Activated CD8-positive, alpha-beta memory T cell treated with anti-CD3 and anti-CD28 coated beads for 4 hours (primary cell): ENCODE measurements at places on chromosomes 4 and X.

DNA sequence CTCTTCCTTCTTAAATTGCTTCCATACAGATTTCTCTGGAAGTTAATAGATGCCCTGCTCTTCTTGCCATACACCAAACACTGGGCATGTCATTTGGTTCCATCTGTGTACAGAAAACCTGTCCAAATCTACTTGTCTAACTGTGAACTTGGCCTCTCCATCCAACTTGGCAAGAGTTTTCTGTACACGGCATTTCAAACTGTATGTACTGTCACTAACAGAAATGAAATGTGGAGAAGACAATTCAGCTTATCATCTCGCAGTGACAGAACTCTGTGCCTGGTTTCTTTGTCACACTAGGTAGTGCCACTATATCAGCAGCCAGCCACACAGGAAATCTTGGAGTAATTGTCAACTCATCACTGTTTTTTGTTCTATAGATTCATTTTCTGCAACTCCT lies 58.2 kb downstream of the CXXC4 start:
- DNase-seq = no peak

- DNase-seq = no peak
These were observed 4.7 kb upstream of the AMMECR1 start for GRCh38 chrX:110322603-110323002.

- no peak for DNase-seq
These were observed 121.0 kb upstream of the TEX13D start for GRCh38 chrX:124211312-124211942.

DNA sequence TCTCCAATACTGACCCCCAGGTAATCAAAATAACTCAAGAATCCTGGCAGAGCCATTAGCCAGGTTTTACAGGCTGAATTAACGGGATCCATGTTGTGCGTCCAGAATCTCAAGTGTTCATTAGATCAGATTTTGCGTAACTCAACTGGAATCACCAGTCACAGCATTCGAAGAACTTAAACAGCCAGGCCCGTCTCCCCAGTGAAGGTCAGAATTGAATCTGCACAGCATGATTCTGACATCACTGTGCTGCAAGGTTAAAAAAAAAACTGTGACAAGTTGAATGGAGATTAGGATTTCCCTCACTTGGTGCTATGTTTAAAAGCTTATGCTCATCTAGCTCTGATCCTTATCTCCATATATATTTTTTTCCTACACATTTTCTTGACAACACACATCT lies 96.1 kb downstream of the ANOS1 start:
- no peak for DNase-seq

DNA sequence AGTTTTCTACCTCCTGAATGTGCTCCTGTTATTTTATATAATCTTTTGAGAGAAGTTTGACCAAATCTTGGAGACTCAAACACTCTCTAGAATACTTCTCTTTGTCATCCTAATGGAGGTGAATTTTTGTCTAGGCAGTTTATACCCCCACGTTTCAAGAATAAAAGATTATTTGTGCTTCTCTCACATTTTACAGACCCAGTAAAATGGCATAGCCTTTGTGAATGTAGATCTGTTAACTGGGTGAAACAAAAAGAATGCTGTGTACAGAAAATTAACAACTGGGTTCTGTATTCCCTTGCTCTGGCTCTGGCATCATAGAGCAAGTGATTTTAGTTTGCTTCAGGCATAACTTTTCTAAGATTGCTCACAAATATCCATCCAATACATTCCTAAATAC lies 26.1 kb downstream of the GASK1B start:
- no peak for DNase-seq

- DNase-seq = no peak
These were observed 152.6 kb downstream of the ARHGAP10 start for GRCh38 chr4:147884536-147884935.

DNA sequence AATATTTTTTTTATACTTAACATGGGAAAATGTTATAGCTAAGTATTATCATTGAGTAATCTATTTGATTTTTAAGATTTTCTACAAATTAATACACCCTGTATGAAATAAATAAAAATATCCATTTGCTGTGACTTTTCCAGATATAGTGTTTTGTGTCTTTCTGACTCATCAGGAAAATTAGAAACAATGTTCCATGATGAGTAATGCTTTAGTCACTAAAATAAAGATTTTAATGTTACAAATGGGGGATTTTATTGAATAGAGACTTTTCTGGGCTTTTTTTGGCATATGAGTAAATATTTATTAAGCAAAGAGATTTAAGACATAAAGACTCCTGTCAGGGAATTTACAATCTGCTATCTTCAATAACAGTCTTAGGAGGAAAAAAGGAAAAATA lies 279.2 kb upstream of the NOCT start:
- no peak for DNase-seq

- DNase-seq = no peak
These were observed 105.1 kb upstream of the MXRA5 start for GRCh38 chrX:3451571-3451970.

DNA sequence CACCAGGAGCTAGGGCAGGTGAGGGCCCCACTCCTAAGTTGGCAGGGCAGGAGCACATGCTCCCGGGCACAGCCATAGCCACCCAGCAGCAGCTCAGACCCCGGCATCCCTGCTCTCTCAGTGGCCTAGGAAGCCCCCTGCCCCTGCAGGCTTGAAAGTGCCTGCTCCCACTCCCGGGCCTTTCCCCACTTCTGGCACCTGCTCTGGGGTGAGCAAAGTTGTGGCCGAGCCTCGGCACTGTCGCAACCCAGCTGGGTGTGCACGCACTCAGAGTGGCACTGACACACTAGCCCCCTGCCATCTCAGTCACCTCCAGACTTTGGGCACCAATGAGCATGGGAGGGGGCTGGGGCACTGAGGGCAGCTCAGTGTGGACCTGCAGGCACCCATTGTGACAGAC lies 60.8 kb upstream of the CDKN2AIP start:
- no peak for DNase-seq

DNA sequence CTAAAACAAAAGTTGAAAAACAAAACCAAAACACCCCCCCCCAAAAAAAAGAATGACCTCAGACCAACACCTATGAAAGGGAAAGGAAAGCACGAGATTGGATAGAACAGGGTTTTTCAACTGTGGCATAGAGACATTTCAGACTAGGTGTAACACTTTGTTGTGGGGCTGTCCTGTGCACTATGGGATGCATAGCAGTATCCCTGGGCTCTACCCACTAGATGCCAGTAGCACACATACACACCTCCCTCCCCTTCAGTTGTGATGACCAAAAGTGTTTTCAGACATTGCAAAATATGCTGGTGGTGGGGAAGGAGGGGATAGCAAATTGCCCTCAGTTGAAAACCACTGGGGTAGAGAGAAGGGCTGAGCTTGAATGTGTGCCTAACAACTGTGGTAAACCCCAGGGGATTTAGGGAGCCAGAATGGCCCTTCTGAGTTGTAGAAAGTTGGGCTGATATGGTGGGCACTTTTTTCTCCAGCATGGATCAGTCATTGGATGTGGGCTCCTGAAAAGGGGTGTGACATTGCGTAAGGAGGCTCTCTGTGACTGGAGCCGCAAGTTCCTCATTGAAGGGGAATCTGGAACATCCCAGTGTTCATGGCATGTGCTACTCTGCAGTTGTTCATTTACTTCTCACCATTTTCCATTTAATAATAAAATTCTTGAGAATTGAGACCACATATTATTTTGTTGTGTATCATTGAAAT lies 8.8 kb upstream of the GEMIN8 start:
- no peak for DNase-seq

DNA sequence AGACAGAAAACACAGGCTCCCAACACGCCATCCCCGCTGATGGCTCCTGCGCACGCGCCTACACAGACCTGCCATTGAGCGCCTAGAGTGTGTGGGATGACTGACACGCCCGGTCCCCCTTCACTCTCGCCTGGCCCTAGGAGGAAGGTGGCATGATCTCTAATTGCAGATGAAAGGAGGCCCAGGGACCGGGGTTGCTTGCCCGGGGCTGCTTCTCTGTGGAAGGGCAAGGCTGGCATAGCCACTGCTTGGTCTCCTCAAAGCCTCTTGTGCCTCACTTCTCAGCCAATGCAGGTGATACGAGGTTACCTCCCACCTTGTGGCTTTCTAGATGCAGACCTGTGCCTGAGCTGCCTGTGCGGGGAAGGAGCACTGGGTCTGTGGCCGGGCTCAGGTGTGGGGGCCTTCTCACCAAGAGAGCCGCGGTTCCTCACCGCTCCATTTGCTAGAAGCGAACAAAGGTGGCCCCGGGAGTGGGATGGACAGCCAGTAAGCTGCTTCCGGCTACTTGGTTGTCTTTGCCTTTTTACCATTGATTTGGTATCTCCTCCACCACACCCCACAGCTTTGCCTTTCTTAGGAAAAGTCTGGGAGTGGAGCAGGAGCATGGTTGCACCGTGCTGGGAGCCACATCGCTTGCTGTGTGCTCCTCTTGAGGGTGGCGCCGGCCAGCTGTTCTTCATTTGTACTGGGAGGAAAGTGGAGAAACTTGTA lies 47.0 kb downstream of the TBC1D14 start:
- DNase-seq = no peak

DNA sequence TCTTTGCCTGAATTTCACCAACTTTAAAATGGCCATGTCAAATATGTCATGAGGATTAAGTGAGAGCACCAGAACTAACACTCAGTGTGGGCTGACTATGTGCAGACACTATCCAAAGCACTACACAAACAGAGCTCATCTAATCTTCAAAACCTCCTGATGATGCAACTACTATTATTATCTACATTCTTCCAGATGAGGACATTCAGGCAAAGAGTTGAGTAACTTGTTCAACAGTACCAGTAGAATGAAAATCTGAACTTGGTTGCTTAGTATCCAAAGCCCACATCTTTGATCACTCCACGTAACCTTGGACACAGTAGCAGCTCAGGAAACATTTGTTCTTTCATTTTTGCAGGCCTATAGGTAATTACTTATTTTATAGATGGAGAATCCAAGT lies 90.1 kb downstream of the ATP8A1 start:
- no peak for DNase-seq

DNA sequence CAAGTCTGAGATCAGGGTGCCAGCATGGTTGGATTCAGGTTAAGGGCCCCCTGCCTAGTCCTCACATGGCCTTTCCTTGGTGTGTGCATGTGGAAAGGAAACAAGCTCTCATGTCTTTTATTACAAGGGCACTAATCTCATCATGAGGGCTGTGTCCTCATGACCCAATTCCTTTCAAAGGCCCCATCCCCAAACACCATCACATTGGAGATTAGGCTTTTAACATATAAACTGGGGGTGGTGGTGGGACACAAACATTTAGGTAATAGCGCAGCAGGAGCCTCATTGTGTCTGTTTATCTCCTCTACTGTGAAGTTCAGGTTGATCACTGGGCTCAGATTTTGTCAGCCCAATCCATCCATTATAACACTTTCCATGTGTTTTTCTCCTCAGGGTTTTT lies 41.0 kb downstream of the BEX3 start:
- no peak for DNase-seq

- no peak for DNase-seq
These were observed 438.7 kb downstream of the RPA4 start for GRCh38 chrX:97322401-97322800.

- no peak for DNase-seq
These were observed 122.3 kb downstream of the MAML3 start for GRCh38 chr4:140031706-140032105.

- no peak for DNase-seq
These were observed 48.8 kb upstream of the SMARCAD1 start for GRCh38 chr4:94158883-94159282.

- no peak for DNase-seq
These were observed 47.0 kb downstream of the ASIC5 start for GRCh38 chr4:155819066-155819465.

DNA sequence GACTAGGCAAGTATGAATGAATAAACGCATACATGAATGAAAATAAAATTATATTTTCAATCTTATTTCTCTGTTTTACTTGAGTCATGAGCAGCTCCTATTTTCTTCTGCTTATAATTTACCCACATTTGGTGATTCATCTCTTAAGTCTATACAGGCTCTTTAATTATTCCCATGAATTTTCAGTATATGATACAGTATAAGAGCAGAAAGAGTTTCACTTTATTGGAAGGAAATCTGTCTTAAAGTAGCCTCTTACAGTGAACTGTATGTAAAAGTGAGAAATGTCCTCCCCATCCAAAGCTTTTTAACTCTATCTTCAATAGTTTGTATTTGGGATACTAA lies 50.8 kb downstream of the TMEM165 start:
- DNase-seq = no peak
